Testis (tissue), 5 donors: ENCODE measurements at places on chromosomes 16 and 17. TPM values are rescaled to one million over a fixed set of nuclear protein-coding genes. Genes with fewer than 3 reads are reported as not detected.

Gene TPSD1
- total RNA-seq, result 1.6 TPM

Gene DBNDD1
- 5.1 TPM for total RNA-seq

Gene SCN4A
- total RNA-seq, result 2.8 TPM

Gene TEX19
- 21.9 TPM for total RNA-seq

- DNase-seq, result no peak
Measured at GRCh38 chr16:65767125-65767524, 599.4 kb upstream of the CDH5 start.

- no peak for DNase-seq
Measured at GRCh38 chr16:28042811-28043210, 20.7 kb downstream of the GSG1L start.

GRCh38 chr16:14501331-14502255 lies 128.5 kb downstream of the PARN start:
- DNase-seq, result peak; percentile 86

Gene GNG13
- not detected for total RNA-seq
